Naive thymus-derived CD8-positive, alpha-beta T cell (primary cell): ENCODE measurements at places on chromosomes 12 and 14.

DNA sequence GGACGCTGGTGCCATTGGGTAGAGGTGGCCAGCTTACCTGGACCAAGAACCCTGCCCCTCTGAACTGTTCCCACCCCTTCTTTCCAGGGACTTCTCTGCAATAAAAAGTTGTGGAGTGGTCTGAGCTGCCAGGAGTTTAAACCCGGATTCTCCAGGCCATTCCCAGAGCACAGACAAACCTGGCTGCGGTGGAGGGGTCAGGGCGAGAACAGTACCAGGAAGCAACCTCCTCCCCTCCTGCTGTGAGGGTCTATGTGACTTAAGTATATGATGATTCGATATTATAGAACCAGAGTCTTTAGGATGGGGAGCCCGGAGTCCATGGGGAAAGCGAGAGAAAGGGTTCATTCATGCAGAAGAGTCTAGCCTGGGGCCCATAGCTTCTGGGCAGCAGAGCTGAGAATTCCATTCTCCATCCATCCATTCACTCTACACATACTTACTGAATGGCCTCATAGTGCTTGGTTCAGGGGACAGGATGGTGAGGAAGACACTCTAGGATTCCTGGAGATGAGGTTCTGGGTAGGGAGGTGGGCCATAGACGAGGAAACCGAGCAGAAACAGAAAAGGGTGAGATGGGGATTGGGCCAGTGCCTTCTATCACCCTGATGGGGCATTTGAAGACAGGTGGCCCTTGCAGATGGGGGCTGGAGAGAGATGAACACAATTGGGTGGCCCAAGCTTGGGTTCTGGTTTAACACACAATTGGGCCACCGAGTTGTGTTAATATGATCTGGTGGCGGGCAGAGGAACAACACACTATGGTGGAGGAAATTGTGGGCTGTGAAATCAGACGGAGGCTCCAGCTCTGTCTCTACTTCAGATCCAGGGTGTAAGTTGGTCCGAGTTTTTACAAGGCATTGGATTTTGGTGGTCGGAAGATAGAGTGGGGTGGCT is 5.2 kb downstream of the KRT86 start:
- DNase-seq, result no peak

GRCh38 chr12:104694711-104695110 is 238.0 kb downstream of the CHST11 start:
- no peak for DNase-seq

GRCh38 chr12:51901121-51901817 is 6.0 kb upstream of the ACVRL1 start:
- peak; percentile 45 for DNase-seq

GRCh38 chr14:91416744-91417119 is 888 bp downstream of the CCDC88C start:
- no peak for DNase-seq

DNA sequence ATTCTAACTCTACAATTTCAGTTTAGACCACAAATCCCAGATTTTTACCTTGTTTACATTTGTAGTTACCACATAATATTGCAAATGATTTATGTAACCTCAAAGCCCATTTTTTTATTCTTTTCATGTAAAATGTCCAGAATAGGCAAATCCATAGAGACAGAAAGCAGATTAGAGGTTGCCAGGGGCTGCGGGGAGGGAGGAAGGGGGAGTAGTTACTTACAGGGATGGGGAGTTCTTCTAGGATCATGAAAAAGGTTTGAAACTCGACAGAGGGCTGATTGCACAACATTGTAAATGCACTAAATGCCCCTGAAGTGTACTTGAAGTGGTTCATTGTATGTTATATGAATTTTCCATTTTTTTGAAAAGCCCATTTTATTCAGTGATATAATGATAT is 66.5 kb downstream of the PPP2R5C start:
- no peak for DNase-seq

DNA sequence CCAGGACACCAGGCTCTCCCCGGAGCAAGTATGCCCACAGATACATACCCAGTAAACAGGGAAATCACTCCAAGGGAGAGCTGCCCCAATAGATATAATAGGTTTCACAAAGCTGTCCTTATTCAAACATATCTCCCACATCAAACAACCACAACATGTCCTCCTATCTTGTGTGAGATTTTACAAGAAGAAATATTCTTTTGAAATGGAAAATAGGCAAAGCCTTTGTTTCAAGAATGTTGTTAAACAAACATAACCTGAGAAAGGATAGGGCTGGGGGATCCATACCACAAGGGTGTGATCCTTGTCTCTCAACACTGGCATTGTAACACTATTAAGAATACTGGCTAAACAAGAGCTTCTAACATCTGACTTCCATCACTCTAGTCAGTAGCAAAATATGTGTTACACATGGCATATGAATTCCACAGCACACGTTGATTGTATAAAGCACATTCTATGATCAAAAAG is 32.9 kb downstream of the LGR5 start:
- DNase-seq, result no peak

DNA sequence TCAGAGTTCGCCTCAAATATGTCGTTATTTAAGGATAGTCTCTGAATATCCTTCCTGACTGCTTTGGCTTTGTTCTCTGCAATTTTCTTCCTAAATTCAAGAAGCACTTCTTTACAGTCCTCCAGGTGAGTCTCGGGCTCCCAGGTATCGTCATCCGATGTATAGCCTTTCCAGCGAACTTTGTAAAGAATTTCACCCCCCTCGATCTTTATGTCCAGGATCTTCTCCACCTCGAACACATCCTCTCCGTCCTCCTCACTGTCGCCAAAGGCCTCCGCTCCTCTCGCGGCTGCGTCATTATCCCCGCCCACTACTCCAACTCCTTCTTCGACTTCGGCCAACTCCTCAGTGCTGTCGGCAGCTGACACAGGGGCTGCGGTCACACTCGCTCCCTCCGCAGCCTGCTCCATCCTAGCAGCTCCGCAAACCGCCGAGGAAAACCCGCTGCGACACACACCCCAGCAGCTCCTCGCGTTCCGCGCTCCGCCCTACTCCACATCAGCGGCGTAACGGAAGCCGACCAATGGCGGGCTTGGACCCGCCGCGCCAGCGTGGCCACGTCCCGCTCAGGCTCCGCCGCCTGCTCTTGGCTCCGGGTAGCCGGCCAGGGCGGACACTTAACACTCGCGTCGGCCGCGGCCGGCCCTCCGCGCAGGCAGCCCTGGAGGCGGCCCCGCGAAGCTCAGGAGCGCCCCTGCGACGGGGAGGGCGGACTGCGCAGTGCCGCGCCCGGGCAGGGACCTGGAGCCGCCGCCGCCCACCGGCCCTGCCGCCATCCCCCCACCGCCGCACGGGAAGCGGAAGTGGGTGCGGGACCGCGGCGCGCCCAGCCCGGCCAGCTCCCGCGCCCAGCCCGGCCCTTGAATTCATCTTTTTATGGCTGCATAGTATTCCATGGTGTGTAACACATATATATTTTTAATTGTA is 4.1 kb downstream of the CD163L1 start:
- no peak for DNase-seq

- DNase-seq, result no peak
Observed at GRCh38 chr12:131460520-131460919, 250.4 kb upstream of the SFSWAP start.

GRCh38 chr14:63006531-63006930 is 38.7 kb downstream of the KCNH5 start:
- DNase-seq, result no peak

- DNase-seq, result no peak
Observed at GRCh38 chr14:102726191-102726949, 50.9 kb upstream of the TRAF3 start.

DNA sequence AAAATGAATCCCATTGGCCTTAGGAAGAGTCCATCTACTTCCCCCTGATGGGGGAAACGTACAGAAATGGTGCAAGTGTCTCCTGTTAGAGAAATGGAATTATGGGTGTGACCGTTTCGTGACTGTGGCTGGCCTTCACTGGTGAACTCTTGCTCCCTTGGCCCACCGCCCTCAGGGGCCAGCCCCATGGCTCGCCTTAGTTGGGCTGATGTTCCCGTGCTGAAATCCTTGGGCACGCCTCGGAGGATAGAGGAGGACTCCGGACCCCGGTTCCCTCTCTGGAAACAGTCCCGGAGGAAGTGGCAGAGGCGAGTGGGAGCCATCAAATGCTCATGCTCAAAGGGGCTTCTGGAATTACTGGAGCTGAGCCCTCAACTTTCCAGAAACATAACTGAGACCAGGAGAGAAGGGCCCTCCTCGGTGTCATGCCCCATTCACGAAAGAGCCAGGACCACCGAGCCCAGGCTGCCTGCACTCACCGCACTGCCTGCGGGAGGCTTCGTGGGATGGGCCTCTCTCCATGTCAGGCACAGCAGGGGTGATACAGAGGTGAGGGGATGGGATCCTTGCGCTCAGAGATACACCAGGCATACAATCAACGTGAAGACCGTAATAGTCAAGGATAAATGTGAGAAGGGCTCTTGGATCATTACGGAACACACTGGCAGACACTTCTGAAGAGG is 10.1 kb upstream of the CACNA2D4 start:
- no peak for DNase-seq

DNA sequence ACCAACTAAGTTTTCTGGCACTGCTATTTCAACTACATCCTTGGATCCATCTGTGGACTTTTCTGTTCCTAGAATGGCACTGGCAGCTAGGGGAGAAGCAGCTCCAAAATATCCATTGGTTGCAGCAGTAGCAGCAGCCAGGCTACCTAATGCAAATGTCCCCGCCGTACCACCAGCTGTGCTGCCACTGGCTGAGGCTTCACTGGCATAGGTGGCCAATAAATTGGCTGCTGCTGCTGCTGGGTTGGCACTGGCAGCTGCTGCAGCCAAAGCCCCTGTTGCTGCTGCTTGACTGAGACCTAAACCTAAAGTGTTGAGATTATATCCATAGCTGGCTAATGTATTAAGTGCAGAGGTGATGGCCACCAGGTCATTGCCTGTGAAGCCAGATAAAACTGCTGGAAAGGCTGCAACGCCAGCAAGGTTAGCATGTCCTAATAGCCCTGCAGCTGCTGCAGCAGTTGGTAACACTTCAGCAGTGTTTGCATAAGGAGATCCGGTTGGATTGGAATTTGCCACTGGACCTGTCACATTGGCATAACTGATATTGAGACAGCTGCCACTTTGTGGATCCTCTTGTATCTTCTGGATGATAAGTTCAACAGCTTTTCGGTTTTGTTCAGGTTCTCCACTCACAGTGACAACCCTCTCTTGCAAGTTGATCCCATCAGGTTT is 149.5 kb downstream of the NOVA1 start:
- DNase-seq, result no peak

- peak; percentile 20 for DNase-seq
Observed at GRCh38 chr12:74538491-74539258, 1.0 kb downstream of the ATXN7L3B start.

DNA sequence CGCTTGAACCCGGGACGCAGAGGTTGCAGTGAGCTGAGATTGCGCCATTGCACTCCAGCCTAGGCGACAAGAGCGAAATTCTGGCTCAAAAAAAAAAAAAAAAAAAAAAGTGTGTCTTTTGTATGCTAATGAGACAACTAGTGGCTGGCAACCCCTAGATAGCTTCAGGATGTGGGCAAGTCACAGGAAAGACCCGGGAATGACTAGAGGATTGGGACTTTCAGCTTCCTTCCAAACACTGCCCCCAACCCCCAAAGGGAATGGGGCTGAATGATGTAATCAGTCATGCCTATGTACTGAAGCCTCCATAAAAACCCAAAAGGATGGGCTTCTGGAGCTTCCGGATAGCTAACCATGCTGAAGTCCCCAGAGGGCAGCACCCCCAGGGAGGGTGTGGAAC is 28.6 kb downstream of the USP44 start:
- DNase-seq, result no peak

DNA sequence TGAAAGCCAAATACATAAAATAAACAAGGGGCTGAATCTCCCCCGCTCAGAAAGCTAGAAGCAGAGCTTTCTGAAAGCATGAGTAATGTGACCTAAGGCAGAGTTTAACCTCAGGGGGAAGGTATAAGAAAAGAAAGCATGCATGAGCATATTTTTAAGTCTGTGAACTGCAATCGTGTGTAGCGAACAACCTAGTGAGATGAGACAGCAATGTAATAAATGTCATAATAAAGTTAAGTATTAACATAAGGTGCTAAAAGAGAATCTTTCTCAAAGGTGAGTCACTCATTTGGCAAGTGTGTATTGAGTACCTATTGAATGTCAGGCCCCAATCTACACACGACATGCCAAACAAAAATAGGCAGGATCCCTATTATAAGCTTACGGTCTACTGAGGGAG is 14.2 kb upstream of the WDR20 start:
- no peak for DNase-seq

GRCh38 chr14:74476107-74476506 is 17.0 kb downstream of the NPC2 start:
- no peak for DNase-seq

DNA sequence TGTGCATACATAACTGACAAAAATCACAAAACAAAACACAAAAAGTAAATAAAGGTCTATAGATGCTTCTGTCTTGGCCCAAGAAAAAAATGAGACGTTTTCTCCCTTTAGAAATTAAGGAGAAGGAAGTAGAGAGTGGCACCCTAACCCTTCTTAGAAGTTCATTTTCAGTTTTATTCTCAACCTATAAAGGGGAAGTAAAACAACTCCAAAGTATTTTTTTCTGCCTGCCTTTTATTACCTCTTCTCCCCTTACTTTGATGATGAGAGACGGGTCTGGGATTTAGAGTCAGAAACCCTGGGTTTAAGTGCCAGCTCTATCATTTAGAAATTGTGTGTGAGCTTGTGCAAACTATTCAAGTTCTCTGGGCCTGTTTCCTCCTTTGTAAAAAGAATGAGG is 2.8 kb downstream of the PRIM1 start:
- DNase-seq, result no peak

GRCh38 chr12:77342253-77342652 is 276.9 kb upstream of the E2F7 start:
- no peak for DNase-seq

GRCh38 chr14:47935332-47935731 is 259.9 kb upstream of the MDGA2 start:
- no peak for DNase-seq

- DNase-seq, result no peak
Observed at GRCh38 chr12:96445691-96446583, 43.4 kb upstream of the CFAP54 start.

DNA sequence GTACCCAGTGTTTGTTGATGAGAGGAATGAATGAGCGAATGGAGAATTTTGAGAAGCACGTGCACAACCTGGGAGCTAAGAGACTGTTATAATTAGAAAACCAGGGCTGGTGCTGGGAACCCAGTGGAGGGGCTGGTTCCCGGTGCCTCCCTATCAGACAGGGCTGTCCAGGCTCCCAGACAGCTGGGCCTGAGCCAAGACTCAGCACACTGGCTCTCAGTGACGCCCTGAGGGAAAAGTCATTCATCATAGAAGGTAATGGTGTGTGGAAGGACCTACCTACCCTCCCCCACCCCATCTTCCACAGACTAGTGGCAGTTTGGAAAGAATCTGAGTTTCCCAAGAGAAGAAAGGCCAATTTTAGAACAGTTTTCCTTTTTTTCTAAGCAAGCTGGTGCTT is 34.7 kb downstream of the KCNA5 start:
- DNase-seq, result no peak

DNA sequence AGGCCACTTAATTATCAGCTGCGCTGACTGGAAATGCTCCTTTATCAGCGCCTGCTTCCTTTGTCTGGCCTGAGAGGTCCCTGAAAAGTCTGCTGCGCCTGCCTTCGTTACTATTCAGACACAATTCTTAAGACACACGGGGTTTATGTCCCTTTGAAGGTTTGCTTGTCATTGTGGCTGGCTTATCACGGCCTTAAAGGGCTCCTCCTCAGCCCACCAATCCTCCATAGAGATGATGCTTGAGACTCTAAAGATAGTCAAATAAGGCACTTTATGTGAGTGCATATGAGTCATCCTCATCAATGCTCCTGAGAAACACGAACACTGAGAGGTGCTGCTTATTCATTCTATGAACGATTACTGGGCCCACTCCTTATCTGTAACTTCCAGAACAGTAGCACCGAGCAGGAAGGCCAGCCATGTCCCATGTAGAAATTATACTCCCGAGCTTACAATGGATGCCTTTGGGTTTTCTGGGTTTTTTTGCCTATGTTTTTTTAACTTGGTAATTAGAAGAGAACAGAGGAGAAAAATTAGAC is 1268.2 kb upstream of the TMEM132C start:
- no peak for DNase-seq
